ENCODE measurements at places on chromosomes 12 and 14.

DNA sequence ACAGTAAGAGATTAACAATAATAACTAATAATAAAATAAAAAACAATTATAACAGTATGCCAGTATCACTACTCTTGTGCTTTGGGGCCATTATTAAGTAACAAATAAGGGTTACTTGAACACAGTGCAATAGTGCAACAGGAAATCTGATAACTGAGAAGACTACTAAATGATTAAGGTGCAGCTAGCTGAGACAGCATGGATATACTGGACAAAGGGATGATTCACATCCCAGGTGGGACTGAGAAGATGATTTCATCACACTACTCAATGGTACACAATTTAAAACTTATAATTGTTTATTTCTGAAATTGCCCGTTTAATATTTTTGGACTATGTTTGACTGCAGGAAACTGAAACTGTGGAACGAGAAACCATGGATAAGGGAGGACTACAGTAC, 168.6 kb upstream of the ABCD2 start:
- no peak for DNase-seq

GRCh38 chr12:65275627-65276026, 2.9 kb upstream of the MSRB3 start:
- DNase-seq = no peak

GRCh38 chr12:41917181-41917580, 227.5 kb downstream of the GXYLT1 start:
- DNase-seq = no peak

GRCh38 chr14:92659765-92660561, 88.5 kb downstream of the LGMN start:
- DNase-seq = peak; percentile 25

GRCh38 chr12:28512406-28512805, 322.1 kb downstream of the CCDC91 start:
- DNase-seq = no peak

- peak; percentile 39 for DNase-seq
These were observed 12.5 kb downstream of the EGLN3 start for GRCh38 chr14:33938131-33938949.

- DNase-seq = no peak
These were observed 141.2 kb downstream of the SYNE2 start for GRCh38 chr14:63993992-63994391.

- no peak for DNase-seq
These were observed 312.3 kb downstream of the ATP23 start for GRCh38 chr12:58253663-58254062.

- no peak for DNase-seq
These were observed 13.4 kb downstream of the ASB2 start for GRCh38 chr14:93962701-93963601.

DNA sequence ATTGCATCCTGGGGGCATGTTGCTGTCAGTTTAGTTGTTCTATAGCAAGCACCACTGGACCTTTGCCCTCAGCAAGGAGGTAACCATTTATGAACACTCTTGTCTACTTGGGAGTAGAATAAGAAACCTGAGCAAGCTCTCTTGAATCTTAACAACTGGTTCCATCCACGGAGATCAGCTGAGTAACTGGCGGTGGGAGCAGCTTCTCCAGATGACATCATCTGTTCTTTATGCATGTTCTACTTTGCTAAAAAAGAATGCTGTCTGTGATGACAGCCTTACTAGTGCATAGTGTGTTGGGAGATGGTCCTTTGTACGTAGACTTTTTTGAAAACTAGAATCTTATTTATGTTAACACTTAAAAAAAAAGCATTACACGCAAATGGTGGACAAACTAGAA, 17.7 kb downstream of the SLC4A8 start:
- DNase-seq = peak; percentile 11

DNA sequence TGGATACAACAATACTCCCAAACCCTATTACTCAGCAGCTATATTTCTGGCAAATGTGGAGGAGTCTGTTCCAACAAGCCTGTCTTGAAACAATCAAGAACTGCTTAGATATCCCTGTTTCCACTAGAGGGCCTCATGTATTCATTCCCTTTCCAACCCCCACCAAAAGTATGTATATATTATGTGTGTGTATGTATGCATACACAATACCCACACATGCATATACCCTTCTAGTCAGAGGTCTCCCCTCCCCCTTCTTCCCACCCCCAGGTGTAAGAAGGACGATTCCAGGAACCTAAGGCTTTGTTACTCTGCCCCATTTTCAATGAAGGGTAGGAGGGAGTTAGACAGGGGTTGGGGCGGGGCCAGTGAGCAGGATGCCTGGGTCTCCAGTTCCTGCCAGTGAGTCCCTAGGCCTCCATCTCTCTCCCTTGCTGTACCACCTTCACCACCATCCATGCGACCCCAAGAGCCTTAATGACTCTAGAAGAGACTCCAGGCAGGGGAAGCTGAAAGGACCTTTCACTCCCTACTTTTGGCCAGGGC, at the start of gene DGKA:
Gene DGKA, plus strand, starts transcription at position 392 of the 546 bp plus-strand sequence. CDS start 5,342 bp downstream, outside the sequence.
- DNase-seq = peak; percentile 81

GRCh38 chr12:110816248-110816647, 30.5 kb upstream of the CCDC63 start:
- no peak for DNase-seq

DNA sequence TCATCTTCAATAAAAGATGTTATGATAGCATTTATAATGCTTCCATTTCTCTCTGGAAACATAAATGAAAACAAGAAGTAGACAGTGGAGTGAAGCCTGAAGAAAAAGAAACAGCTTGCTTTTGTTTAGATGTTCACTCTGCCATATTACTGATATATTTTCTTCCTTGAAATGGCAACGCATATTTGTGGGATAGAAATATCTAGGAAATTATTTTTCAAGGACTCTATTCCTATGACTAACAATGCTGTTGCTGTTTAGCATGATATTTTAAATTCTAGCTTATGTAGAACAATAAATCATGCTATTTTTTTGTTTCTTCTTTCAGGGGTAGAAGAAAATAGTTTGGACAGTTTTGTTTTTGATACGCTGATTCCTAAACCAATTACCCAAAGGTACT, 359.0 kb downstream of the NAV3 start:
- DNase-seq = peak; percentile 50
